DND-41 (cell line): ENCODE measurements at places on chromosomes 4 and X.

DNA sequence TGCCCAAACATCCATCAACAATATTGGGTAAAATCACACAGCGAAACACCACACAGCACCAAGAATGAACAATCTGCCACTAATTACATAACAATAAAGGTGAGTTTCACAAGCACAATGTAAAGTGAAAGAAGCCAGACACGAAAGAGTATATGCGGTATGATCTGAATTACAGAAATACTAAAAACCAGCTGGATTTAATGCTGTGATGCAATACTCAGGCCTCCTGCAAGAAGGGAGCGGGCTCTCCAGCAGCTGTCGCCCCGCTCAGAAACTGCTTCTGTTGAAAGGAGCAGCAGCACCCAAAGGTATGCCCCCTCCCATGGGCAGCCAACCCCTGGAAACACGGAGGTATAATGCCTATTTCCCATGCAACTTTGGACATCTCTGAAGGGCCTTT, 77.0 kb downstream of the PAPSS1 start:
- H3K27me3 ChIP-seq: no peaks in the 10 kb centered on the region
- H3K4me3 ChIP-seq: no peak overlapping the region
- no peak for DNase-seq
- no peaks in the 10 kb centered on the region for H3K4me1 ChIP-seq
- no peak overlapping the region for H3K27ac ChIP-seq

GRCh38 chr4:176123710-176124407, 58.2 kb downstream of the WDR17 start:
- no peak for DNase-seq
- H3K4me1 ChIP-seq: no peaks in the 10 kb centered on the region
- no peaks in the 10 kb centered on the region for H3K36me3 ChIP-seq

DNA sequence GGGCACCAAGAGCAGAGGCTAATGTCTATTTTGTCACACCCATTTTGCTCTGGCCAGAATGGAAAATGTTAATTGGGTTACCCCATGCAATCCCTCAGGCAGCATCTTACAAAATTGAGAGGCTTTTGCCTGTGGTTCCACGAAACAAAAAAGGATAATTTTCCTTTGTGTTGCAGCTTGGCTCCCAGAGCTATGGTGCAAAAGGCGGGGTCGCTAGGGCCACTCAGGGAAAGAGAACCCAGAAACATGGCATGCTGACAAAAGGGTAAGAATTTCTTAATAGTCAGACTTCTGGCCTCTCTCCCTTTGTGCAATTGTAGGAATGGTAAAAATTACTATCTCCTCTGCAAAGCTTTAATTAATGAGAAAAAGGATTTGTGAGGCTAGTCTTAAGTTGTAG, 119.6 kb upstream of the BANK1 start:
- H3K27me3 ChIP-seq: no peaks in the 10 kb centered on the region
- no peak overlapping the region for H3K27ac ChIP-seq
- H3K36me3 ChIP-seq: no peaks in the 10 kb centered on the region
- no peaks in the 10 kb centered on the region for H3K4me1 ChIP-seq
- H3K4me3 ChIP-seq: no peak overlapping the region
- DNase-seq: no peak

DNA sequence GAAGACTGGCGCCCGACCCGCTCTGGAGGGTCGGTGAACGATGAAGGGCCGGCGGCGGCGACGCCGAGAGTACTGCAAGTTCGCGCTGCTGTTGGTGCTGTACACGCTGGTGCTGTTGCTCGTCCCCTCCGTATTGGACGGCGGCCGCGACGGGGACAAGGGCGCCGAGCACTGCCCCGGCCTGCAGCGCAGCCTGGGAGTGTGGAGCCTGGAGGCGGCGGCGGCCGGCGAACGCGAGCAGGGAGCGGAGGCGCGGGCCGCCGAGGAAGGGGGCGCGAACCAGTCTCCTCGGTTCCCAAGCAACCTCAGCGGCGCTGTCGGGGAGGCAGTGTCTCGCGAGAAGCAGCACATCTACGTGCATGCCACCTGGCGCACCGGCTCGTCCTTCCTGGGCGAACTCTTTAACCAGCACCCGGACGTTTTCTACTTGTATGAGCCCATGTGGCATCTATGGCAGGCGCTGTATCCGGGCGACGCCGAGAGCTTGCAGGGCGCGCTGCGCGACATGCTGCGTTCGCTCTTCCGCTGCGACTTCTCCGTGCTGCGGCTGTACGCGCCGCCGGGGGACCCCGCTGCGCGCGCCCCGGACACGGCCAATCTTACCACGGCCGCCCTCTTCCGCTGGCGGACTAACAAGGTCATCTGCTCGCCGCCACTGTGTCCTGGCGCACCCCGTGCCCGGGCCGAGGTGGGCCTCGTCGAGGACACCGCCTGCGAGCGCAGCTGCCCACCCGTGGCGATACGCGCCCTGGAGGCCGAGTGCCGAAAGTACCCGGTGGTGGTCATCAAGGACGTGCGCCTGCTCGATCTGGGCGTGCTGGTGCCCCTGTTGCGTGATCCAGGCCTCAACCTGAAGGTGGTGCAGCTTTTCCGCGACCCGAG, 568 bp downstream of the CHST7 start:
- no peaks in the 10 kb centered on the region for H3K36me3 ChIP-seq
- DNase-seq: peak; percentile 71
- H3K4me3 ChIP-seq: peak overlapping the region; percentile 79
- H3K27me3 ChIP-seq: no peaks in the 10 kb centered on the region
- H3K4me1 ChIP-seq: peaks cover 29% of the 10 kb centered on the region

DNA sequence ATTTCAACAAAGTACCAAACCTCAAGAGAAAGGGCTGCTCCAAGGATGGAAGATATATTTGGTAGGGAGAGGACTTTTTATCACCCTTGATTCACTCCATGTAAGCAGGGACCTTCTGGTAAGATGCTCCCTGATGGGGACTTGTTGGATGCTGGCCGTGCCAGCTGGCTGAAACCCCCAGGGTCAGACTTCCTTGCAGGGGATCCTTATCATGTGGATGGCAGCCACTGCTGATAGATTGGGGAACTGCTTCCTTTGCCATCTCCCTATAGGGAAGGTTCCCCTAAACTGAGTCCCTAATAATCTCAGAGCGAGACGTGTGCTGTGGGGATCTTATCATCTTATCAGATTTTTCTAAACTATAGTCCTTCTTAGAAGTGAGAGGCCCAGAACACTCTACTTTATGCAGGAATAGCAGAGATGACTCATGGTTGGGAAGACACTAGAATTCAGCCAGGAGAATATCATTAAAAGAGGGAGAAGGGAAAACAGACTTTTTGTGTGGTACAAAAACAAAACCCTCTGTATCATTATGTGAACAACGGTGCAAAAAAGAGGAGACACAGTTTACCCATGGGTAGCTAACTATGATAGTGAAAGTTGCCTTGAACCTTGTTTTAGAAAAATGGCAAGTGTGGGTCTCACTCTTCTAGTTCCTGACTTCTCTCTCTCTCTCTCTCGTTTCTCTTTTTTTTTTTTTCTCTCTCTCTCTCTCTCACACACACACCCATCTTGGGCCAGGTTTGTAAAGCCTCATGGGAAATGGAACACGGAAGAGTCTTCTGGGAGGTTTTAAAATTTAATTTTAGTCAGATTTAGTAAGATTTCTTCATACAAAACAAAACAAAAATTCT, 16.1 kb downstream of the RHOH start:
- H3K36me3 ChIP-seq: peaks cover 76% of the 10 kb centered on the region
- no peak overlapping the region for H3K4me3 ChIP-seq
- H3K4me1 ChIP-seq: peaks cover 65% of the 10 kb centered on the region
- H3K27ac ChIP-seq: no peak overlapping the region; the same call in 1 of the 2 replicates
- no peaks in the 10 kb centered on the region for H3K27me3 ChIP-seq

- peak overlapping the region; percentile 20; the same call in 1 of the 2 replicates for H3K4me3 ChIP-seq
- no peaks in the 10 kb centered on the region for H3K27me3 ChIP-seq
- H3K27ac ChIP-seq: no peak overlapping the region
- H3K36me3 ChIP-seq: peaks cover 49% of the 10 kb centered on the region
- H3K4me1 ChIP-seq: peaks cover 40% of the 10 kb centered on the region
- no peak for DNase-seq
Observed at GRCh38 chrX:54534271-54534670, 4.3 kb downstream of the GNL3L start.

DNA sequence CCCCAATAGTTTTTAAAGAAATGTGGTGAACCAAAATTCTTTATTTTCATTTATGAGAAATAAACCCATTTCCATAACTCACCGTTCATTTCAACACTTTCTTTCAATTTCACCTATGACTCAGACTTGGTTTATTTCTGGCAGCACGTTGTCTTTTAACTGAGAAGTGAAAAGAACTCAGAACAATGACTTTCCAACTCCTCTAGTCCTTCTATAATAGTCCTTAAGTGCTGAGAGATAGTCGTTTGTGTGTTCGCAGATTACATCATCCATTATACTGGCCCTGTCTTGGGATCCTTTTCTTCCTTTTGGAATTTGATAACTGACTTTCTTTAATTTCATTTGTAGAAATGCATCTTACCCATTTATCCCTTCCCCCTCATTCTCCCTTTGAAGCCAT, 113.6 kb downstream of the GLUD2 start:
- no peak overlapping the region for H3K27ac ChIP-seq
- DNase-seq: no peak
- H3K4me1 ChIP-seq: no peaks in the 10 kb centered on the region
- H3K4me3 ChIP-seq: no peak overlapping the region
- no peaks in the 10 kb centered on the region for H3K27me3 ChIP-seq
- no peaks in the 10 kb centered on the region for H3K36me3 ChIP-seq

DNA sequence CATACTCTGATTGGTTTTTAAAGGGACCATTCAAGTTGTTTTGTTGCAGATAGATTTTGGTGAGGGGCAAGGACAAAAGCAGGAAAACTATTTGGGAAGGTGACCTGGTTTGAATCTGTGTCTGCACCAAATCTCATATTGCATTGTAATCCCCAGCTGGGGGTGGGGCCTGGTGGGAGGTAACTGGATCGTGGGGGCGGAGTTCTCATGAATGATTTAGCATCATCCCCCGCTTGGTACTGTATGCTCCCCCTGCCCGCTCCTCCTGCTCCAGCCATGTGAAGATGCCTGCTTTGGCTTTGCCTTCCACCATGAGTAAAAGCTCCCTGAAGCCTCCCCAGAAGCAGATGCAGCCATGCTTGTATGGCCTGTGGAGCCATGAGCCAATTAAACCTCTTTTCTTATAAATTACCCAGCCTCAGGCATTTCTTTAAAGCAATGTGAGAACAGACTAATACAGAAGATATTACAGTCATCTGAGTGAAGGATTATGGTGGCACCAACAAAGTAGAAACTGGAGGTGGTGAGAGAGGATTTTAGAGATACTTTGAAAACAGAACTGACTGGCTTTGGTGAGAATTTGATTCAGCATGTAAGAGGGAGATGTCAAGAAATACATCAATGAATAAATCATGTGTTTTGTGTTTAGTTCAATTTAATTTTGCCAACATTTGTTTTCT, 14.4 kb downstream of the IL21 start:
- H3K27ac ChIP-seq: no peak overlapping the region
- no peaks in the 10 kb centered on the region for H3K36me3 ChIP-seq
- H3K4me1 ChIP-seq: no peaks in the 10 kb centered on the region
- no peak overlapping the region for H3K4me3 ChIP-seq
- H3K27me3 ChIP-seq: peaks cover 54% of the 10 kb centered on the region

DNA sequence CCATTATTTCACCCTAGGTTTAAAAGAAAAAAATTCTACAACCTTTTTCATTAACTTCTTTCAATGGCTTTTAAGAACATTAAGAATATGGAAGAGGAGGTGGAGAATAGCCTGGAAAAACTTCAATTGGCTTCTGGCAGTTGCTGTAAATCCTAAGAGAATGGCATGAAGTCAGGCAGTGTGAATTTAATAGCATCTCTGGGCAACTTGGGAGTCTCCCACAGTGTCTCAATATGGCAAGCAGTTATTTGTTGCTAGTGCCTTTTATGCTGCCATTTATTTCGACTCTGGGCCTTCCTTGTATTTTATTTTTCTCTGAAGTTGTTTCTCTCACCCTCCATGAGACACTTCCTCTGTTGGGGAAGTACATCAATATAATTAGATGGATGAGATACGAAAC, 322.1 kb downstream of the CBLL2 start:
- H3K27me3 ChIP-seq: no peaks in the 10 kb centered on the region
- H3K4me3 ChIP-seq: no peak overlapping the region
- DNase-seq: no peak
- H3K36me3 ChIP-seq: no peaks in the 10 kb centered on the region
- no peaks in the 10 kb centered on the region for H3K4me1 ChIP-seq
- no peak overlapping the region for H3K27ac ChIP-seq

DNA sequence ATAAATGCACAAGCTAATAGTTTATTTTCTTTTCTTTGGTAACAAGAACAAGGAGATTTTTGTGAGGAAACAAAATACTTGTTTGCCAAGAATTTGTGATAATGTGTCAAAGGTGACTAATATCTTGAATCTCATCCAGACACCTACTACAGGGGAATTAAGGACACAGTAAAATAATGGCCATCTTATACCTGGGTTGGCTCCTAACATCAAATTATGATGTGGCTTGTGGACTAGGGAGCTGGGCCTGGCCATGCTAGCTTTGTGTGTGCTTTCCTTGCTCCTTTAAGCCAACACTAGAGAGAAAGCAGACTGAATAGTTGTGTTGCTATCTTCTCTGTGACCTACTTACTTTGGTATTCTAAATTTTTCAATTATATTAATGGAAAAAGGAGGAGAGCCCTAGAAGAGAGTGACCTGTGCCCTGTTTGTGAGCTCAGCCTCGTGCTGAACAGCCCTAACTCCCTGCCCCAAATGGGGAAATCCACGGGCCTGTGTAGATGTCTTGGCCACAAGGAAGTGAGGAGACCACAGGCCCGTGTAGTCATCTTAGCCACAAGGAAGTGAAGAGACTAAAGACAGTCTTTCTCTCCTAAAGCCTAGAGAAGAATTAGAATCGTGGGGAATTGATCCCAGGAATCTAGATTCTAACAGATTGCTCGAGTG, 23.3 kb downstream of the ARHGAP24 start:
- no peak for DNase-seq
- H3K27ac ChIP-seq: no peak overlapping the region
- no peaks in the 10 kb centered on the region for H3K27me3 ChIP-seq
- H3K4me3 ChIP-seq: no peak overlapping the region

- H3K27me3 ChIP-seq: no peaks in the 10 kb centered on the region
- peak overlapping the region; percentile 54 for H3K4me3 ChIP-seq
- peaks cover 52% of the 10 kb centered on the region for H3K36me3 ChIP-seq
- peaks cover 20% of the 10 kb centered on the region for H3K4me1 ChIP-seq
- H3K27ac ChIP-seq: peak overlapping the region; percentile 89
- DNase-seq: peak; percentile 79
Observed at GRCh38 chr4:184416913-184417734, 57.2 kb downstream of the IRF2 start.

- no peaks in the 10 kb centered on the region; the same call in 1 of the 2 replicates for H3K36me3 ChIP-seq
- no peaks in the 10 kb centered on the region for H3K27me3 ChIP-seq
- no peak for DNase-seq
- H3K4me1 ChIP-seq: peaks cover 38% of the 10 kb centered on the region
Observed at GRCh38 chr4:80075995-80076675, 3.1 kb upstream of the ANTXR2 start.
